Activated CD4-positive, CD25-positive, alpha-beta regulatory T cell (primary cell): ENCODE measurements at places on chromosomes 6 and 20.

DNA sequence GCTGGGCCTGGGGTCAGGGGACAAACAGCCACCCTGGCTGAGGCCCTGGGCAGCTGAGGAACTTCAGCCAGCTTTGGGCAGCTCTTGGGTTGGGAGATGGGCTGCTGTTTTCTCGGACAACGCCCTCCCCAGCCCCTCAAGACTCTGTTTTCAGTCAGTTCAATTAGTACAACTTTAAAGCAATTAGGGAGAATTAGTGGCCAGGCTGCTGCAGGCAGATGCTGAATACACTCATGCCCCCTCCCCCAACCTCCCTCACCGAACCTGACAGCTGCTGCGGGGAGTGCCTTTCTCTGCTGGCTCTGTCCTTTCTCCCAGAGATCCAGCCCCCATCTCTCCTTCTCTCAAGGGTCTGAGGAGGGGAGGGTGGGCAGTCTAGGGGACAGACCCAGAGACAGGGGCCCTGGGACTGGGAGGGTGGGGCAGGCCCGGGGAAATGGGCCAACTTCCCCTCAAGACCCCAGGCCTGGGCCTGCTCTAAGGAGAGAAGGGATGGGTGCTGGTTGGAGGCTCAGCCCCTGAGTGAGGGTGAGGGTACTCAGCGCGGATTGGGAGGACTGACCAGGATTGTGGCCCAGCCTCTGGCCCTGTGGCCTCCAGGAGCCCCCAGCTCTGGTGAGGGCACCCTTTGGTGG lies 17.8 kb upstream of the MYT1 start:
- no peak for DNase-seq

GRCh38 chr20:50726955-50727791 lies 4.2 kb upstream of the PARD6B start:
- no peak for DNase-seq

DNA sequence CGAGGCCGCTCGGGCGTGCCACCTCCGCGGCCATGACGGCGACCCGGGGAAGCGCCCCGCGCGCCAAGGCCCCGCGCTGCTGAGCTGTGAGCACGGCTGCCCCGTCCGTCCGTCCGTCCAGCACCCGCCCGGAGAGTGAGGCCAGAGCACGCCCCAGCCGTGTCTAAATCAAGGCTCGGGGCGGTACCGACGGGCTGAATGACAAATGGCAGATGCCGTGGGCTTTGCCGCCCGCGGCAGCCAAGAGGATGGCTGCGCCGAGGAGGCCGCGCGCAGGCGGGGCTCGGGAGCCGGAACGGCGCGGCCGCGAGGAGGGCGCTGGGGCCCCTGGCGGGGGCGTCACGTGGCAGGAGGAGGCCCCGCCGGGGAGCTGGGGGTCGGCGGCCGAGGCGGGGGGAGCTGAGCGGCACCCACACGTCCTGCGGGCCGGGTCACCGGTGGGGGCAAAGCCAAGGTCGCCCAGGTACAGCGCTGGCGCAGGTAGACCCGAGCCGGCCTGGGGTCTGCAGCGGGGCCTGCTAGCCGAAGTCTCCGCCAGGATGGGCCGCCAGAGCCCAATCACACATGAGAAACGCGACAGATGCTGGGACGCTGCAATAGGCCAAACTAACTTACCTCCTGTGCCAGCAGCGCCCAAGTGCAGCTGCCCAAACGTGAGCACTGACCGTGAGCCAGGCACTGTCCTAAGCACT lies at the start of gene PLAGL1:
Gene PLAGL1, minus strand, starts transcription at position 140 of the 692 bp plus-strand sequence. CDS start 60,123 bp downstream, outside the sequence.
- DNase-seq: no peak

GRCh38 chr6:37048851-37049757 lies 43.6 kb downstream of the FGD2 start:
- DNase-seq: peak; percentile 58

- DNase-seq: no peak
Observed at GRCh38 chr6:22067671-22068070, 229.2 kb downstream of the PRL start.

DNA sequence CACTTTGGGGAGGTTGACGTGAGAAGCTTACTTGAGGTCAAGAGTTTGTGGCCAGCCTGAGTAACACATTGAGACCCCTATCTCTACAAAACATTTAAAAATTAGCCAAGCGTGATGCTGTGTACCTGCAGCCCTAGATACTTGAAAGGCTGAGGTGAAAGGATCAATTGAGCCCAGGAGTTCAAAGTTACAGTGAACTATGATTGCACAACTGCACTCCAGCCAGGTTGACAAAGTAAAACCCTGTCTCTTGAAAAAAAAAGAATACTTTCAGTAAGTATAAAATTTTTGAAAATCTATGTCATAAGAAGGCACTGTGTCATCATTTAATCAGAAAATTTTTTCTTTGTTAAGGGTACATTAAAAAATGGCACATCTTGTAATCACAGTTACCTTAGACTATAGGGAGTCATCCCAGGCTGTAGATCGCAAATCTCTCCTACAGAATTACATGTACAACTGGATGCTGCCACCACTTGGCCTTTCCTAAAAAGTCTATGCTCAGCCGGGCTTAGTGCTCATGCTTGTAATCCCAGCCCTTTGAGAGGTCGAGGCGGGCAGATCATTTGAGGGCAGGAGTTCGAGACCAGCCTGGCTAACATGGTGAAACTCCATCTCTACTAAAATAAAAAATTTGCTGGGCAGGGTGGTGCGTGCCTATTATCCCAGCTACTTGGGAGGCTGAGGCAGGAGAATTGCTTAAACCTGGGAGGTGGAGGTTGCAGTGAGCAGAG lies 17.0 kb upstream of the MRS2 start:
- DNase-seq: no peak

GRCh38 chr6:130057495-130057894 lies 39.1 kb downstream of the L3MBTL3 start:
- no peak for DNase-seq

DNA sequence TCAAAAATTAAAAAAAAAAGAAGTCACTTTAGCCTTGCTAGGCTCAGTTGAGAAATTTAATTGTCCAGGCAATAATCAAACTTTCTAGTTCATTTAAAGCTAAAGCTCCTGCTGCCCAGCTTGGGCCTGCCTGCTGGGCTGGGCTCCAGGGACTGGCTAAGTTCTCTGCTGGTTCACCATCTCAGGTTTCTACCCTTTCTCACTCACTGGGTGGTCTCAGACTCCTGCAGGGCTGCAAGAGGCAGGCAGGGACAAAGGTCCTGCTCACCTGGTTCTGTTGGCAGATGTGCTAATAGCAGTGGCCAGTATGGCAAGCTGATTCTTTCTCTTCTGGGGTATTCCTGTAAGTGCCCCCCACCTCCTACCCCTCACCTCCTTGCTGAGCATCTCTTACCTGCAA lies 21.2 kb upstream of the RTF2 start:
- no peak for DNase-seq

GRCh38 chr6:54060286-54060685 lies 51.0 kb upstream of the MLIP start:
- DNase-seq: no peak

GRCh38 chr6:74651948-74652842 lies 553.7 kb downstream of the COL12A1 start:
- DNase-seq: no peak

GRCh38 chr6:73604020-73604419 lies 49.8 kb downstream of the SLC17A5 start:
- no peak for DNase-seq

DNA sequence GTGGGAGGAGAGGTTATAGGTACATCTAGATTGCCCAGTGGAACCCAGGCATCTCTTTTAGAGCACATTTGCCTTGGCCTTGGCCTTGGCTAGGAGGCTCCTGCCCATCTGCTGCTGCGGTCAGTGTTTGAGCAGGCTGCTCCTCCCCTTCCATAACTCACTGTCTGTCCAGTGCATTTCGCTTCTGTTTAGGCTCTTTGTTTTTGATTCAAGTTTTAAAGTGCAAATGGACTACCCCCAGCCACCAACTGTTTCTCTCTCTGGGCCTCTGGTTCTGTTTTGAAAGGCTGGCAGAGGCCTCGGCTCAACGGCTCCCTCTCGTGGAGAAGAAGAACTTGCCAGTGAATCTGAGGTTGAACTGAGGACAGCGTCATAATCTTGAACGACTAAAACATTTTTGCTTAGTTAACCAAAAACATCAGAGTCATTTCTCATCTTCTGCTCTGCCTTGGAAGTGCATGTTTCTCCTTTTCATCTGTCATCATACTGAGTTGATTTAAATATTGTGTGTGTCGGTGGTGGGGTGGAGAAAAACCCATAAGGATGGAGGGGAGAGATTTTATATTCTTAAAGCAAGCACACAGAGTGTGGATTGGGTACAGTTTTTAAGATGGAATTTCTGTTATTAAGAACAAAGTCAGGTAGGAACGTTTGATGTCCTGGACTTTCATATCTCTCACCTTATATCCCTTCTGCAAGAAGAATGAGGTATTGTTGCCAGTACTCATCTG lies 171.4 kb downstream of the DTNBP1 start:
- DNase-seq: peak; percentile 27

GRCh38 chr6:32126880-32127279 lies 1.2 kb downstream of the ATF6B start:
- no peak for DNase-seq
